Mesothelial cell of epicardium (in vitro differentiated cells): ENCODE measurements at places on chromosomes 6 and 20.
A peak's percentile ranks its signal among the peaks of the same experiment; 100 is the strongest.

DNA sequence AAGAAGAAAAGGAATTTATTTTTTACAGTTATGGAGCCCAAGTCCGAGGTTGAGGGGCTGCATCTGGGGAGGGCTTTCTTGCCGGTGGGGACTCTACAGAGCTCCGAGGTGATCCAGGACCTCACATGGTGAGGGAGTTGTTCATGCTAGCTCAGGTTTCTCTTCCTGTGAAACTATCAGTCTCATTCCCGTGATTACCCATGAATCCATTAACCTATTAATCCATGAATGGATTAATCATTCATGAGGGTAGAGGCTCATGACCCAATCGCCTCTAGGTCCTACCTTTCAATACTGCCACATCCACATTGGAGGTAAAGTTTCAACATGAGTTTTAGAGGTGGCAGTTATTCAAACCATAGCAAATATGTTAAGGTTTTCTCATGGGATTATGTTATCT, 3.8 kb downstream of the DSE start:
- DNase-seq = no peak

GRCh38 chr20:59831916-59832270, 101.5 kb downstream of the SYCP2 start:
- DNase-seq = no peak

DNA sequence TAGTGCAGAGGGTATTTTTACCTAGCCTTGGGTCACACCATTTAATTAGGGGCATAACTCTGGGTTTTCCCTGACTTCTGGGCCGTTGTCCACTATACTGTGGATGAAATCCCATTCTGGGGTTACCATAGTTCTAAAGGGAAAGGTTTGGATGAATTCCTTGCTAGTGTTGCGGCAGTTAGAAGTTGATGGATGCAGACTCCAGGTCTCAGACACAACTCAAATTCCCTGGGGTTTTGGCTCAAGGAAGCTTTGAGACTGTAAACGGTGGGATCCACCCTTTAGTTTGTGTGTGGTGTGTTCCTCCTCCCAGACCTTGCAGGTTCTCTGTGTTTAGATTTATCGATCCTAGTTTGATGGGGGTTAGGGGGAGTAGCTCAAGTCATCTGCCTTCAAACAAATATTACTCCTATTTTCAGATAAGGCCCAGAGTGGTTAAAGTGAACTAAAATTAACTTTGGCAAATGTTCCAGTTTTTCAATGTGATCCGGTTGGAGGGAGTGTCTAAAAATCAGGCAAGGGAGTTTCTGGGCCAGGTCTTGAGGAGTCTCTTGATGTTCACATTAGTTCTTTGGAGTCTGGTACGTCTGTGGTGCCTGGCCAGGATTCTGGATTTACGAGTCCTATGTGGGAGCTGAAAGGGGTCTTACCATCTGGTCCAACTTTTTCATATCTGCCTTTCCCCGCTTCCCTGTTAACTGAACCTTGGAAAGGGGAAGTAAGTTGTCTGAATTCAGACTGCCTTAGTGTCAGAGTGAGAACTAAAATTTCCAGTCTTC, 1.5 kb downstream of the RALY start:
- DNase-seq = no peak

- peak; percentile 42 for DNase-seq
Observed at GRCh38 chr6:159929819-159930218, 39.0 kb downstream of the MAS1 start.

- DNase-seq = no peak
Observed at GRCh38 chr6:150511313-150511712, 88.4 kb upstream of the PLEKHG1 start.

GRCh38 chr6:7624796-7625710, 35.1 kb downstream of the SNRNP48 start:
- DNase-seq = no peak

DNA sequence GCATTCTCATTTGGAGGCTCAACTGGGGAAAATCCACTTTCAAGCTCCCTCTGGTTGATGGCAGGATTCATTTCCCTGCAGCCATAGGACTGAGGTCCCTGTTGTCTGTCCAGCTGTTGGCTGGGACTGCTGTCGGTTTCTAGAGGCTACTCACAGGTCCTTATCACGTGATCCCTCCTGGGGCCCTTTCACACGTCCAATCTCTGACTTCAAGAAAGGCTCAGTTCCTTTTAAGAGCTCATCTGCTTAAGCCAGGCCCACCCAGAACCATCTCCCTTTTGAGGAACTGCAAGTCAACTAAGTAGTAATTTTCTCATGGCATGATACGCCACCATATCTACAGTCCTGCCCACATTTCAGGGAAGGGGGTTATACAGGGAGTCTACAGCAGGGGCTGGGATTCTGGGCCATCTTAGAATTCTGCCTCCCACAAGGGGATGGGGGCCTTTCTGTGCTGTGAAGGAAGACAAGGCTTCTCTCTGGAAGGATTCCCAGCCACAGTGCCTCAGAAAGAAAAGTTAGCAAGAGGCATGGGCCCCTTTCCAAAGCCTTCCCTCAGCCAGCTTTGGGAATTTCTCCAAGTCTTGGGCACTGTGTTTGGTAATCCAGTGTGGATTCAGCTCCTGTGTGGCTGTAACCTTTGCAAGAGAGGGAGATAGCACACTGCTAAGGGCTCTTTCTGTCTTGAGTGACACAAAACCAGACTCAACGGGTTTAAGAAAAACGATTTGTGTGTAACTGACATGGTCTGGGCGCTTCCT, 66.4 kb downstream of the CTCFL start:
- DNase-seq = no peak

GRCh38 chr6:158373214-158373613, 60.9 kb downstream of the TULP4 start:
- no peak for DNase-seq

- DNase-seq = no peak
Observed at GRCh38 chr20:41572010-41572572, 46.1 kb downstream of the CHD6 start.
